ENCODE measurements at places on chromosomes 1 and 21. TPM values are rescaled to one million over a fixed set of nuclear protein-coding genes. Genes with fewer than 3 reads are reported as not detected.

SPATA45 gene
- 0.53 TPM for polyA plus RNA-seq

ARHGAP30 gene
- polyA plus RNA-seq = 2.0 TPM

DNA sequence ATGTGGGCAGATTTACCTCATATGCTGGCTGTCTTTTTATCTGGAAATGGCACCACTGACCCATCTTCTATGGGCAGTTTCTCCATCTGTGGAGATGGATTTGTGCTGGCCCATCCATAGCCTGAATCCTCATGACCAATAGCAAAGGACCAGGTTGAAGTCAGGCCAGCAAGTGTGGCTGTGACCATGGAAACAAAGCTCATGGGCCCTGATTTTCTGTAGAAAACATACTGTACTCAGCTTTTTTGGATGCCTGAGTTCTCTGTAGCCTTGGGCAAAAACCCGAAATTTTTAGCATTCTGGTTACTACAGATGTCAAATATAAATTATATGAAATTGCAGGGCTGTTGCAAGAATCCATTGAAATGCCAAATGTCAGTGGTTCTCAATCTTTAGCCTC is 155.0 kb downstream of the PLXNA2 start:
- no peak for DNase-seq

GRCh38 chr1:178275553-178275952 is 181.6 kb downstream of the RASAL2 start:
- no peak for DNase-seq

DNA sequence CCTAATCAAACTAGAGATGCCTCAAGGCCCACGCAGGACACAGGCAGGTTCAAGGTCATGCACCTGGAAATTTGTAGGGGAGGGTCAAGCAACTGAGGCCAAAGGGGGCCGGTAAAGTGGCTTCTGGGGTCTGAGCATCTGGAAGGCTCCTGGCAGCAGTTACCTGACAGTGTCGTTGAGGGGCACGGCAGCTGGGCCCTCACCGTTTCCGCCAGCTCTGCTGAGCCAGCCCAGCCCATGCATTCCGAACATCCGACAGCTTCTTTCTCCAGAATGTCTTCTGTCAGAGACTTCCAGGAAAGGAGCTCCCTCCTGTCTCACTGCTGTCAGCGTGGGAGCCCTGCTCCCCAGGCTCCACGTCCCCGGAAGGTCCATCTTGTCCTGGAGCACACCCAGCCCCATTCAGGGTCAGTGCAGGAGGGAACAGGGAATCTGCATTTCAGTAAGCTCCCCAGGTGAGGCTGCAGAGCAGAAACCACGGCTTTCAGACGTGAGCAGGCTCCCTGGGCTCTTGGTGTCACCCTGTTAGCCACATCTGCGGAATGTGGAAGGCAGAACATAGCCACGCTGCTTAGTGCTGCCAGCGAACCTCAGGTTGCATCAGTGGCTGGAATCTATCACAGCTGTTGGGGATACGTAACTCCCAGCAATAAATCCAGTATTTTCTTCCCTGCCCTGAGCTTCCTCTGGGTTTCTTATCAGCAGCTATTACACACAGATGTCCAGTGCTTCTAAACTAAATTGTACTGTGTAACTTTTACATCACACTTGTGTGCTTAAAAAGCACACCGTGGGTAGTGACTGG is 36.3 kb upstream of the FAM3B start:
- DNase-seq = no peak

All from right renal pelvis (tissue), 4 donors.